ENCODE measurements at places on chromosomes 5 and 9.
A peak's percentile ranks its signal among the peaks of the same experiment; 100 is the strongest.

GRCh38 chr5:160159991-160160792 lies 40.9 kb upstream of the PWWP2A start:
- DNase-seq = no peak

- no peak for DNase-seq
Observed at GRCh38 chr9:137724818-137725240, 106.0 kb downstream of the EHMT1 start.

GRCh38 chr5:136675769-136676168 lies 310.4 kb upstream of the TRPC7 start:
- DNase-seq = no peak

GRCh38 chr5:93497096-93497495 lies 83.9 kb downstream of the NR2F1-AS1 start:
- DNase-seq = no peak

DNA sequence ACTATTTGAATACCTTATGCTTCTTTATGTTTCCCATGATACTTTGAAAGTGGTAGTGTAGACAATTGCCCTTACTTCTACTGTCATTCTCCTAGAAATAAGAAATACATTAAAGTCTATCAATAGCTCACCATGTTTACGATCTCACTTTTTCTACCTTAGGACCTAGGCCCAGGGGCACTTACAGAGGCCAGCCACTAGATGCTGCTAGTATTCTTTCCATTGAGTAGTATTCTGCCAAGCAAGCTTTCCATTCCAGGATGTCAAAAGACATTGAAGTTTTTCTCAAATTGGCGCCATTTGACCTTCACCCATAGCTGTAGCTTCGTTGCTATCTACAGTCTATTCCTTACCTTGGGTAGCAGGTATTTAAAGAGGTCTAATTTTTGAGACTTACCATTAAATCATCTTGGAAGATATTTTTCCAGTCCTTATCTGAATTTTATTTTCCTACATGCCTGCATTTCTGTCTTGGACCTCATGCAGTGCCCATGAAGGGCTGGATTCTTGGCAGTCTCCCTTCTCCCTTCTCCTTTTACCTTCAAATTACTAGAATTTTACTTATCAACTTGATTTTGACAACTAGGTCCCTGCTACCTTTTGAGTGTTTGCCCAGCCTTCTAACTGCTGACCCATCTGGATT lies 246.0 kb upstream of the NUDT12 start:
- peak; percentile 11 for DNase-seq
